Mesothelial cell of epicardium (in vitro differentiated cells): ENCODE measurements at places on chromosomes 2 and 18. TPM values are rescaled to one million over a fixed set of nuclear protein-coding genes. Genes with fewer than 3 reads are reported as not detected.
A peak's percentile ranks its signal among the peaks of the same experiment; 100 is the strongest.

- peaks cover 2% of the 10 kb centered on the region for H3K36me3 ChIP-seq
- H3K27me3 ChIP-seq = no peaks in the 10 kb centered on the region
- H3K27ac ChIP-seq = no peak overlapping the region
- no peak for DNase-seq
- H3K4me1 ChIP-seq = peaks cover 66% of the 10 kb centered on the region
These were observed 35.5 kb downstream of the ACVR1 start for GRCh38 chr2:157840568-157841156.

- H3K27ac ChIP-seq = no peak overlapping the region
- no peak for DNase-seq
- H3K36me3 ChIP-seq = no peaks in the 10 kb centered on the region
- no peaks in the 10 kb centered on the region for H3K27me3 ChIP-seq
These were observed 385.2 kb upstream of the PIK3C3 start for GRCh38 chr18:41569867-41570266.

DNA sequence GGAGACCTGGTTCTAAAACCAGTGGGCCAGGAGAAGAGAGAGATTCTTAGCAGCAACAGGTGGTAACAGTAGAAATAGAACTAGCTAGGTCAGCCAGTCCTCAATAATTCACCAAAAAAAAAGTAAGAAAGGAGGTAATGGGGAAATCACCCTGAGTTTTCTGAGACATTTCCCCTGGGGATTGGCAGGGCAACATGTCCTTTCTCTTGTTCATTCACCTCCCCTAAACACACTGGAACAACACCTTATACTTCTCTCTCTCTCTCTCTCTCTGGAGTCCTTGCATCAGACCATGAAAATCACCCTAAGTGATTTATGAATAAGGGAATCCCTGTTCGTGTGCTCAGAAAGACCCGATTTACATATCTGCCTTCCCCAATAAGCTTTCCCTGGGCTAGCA is 64.8 kb downstream of the COX7A2L start:
- no peak overlapping the region for H3K4me3 ChIP-seq
- H3K27ac ChIP-seq = no peak overlapping the region
- DNase-seq = no peak
- H3K4me1 ChIP-seq = no peaks in the 10 kb centered on the region
- H3K36me3 ChIP-seq = peaks cover 29% of the 10 kb centered on the region

GRCh38 chr2:192500550-192501200 is 305.9 kb upstream of the TMEFF2 start:
- no peaks in the 10 kb centered on the region for H3K4me1 ChIP-seq
- H3K27me3 ChIP-seq = no peaks in the 10 kb centered on the region
- no peak overlapping the region for H3K4me3 ChIP-seq
- no peaks in the 10 kb centered on the region for H3K36me3 ChIP-seq

DNA sequence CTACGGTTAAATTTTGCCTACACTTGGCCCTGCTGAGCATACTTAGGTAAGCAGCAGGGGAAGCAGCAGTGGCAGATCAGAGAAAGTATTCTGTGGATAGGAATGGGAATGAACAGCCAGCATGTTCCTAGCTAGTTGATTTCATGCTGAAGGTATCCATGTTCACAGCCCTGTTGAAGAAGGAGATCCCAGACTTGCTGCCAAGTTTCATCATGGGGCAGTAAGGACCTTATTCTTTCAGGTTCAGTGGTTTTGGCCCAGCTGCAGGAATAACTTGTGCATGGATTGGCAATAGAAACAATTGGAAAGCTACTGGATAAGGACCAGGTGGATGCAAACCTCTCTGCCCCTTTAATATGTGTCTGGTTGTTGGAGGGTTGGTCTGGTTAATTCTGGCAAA is 98.2 kb upstream of the TMEM178A start:
- H3K4me1 ChIP-seq = peaks cover 37% of the 10 kb centered on the region
- no peaks in the 10 kb centered on the region for H3K27me3 ChIP-seq
- peaks cover 14% of the 10 kb centered on the region for H3K36me3 ChIP-seq
- H3K4me3 ChIP-seq = no peak overlapping the region
- DNase-seq = no peak
- peak overlapping the region; percentile 91 for H3K27ac ChIP-seq

DNA sequence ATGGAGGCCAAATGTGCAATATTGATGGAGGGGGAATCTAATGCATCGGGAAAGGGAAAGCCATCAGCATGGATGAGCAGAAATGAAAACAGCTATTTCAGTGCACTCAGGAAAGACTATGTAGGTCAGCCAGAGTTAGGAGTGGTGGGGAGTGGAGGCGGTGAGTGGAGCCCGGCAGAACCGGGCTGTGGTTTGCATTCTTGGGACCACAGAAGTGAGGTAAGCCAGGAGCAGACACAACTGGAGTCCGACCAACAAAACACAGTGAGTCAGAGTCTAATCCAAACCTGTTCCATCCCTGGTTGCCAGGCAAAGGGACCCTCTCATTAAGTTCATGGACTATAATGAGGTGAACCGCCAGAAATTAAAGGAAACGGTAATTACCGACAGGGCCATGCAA is 61.1 kb upstream of the RAB12 start:
- H3K27me3 ChIP-seq = no peaks in the 10 kb centered on the region
- peaks cover 6% of the 10 kb centered on the region for H3K4me1 ChIP-seq
- no peak overlapping the region for H3K4me3 ChIP-seq

DNA sequence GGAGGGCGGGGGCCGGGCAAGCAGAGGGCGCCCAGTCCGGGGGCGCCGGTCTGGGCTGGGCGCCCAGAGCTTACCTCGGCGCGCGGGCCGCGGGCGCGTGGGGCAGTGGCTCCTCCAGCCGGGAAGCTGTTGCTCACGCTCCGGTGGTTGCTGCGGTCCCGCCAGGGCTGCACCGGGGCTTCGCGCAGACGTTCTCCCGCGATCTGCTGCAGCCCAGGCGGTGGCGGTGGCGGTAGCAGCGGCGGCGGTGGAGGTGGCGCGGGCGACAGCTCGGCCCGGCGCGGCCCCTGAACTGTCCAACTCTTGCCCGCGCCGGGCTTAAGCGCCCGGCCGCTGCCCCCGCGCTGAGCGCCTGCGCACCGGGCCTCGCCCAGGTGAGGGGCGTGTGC is 391 bp downstream of the ZNF385B start:
- H3K4me1 ChIP-seq = peaks cover 14% of the 10 kb centered on the region
- H3K27ac ChIP-seq = no peak overlapping the region
- DNase-seq = peak; percentile 20
- H3K4me3 ChIP-seq = peak overlapping the region; percentile 25
- H3K27me3 ChIP-seq = peaks cover 91% of the 10 kb centered on the region

GRCh38 chr18:45328811-45329210 is 286.5 kb upstream of the SLC14A2 start:
- no peak for DNase-seq
- H3K27me3 ChIP-seq = no peaks in the 10 kb centered on the region
- peaks cover 29% of the 10 kb centered on the region for H3K4me1 ChIP-seq
- no peaks in the 10 kb centered on the region for H3K36me3 ChIP-seq
- H3K27ac ChIP-seq = no peak overlapping the region

Gene LAMA3
- 6.1 to 7.4 TPM (median 6.7 TPM) in 3 replicates for total RNA-seq

Gene CCDC148
- 2.8 to 3.2 TPM (median 3.1 TPM) in 3 replicates for total RNA-seq

Gene DSG2
- total RNA-seq = 98.0 to 102 TPM (median 98.4 TPM) in 3 replicates

Gene HRH4
- total RNA-seq = 0.07 TPM in 1 of 3 replicates, not detected in the others

Gene AGXT
- not detected in 3 replicates for total RNA-seq

Gene TEX44
- not detected in 3 replicates for total RNA-seq
